ENCODE measurements at places on chromosomes 7 and 10.

DNA sequence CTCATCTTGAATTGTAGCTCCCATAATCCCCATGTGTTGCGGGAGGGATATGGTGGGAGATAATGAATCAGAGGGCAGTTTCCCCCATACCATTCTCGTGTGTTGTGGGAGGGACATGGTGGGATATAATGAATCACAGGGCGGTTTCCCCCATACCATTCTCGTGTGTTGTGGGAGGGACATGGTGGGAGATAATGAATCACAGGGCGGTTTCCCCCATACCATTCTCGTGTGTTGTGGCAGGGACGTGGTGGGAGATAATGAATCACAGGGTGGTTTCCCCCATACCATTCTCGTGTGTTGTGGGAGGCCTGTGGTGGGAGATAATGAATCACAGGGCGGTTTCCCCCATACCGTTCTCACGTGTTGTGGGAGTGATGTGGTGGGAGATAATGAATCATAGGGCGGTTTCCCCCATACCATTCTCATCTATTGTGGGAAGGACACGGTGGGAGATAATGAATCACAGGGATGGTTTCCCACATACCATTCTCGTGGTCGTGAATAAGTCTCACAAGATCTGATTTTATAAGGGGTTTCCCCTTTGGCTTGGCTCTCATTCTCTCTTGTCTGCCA is 271.0 kb downstream of the MAD1L1 start:
- no peak for DNase-seq

DNA sequence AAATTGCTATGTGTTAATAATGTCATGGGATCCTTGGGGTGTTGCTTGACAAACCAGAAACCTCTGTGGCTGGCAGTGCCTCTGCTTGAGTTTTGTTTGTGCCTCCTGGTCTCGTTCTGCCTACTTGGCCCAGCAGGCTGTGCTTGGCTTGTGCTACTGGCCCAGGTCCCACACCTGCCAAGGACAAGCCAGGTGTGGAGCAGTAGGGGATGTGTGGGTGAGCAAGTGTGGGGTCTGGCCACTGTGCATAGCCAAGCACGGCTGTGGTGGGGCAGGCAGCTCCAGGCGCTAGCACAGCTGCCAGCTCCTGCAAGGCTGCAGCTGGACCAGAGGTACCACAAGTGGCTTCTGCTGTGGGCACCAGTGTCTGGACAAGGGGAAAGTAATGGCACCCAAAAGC is 149.6 kb upstream of the HGF start:
- no peak for DNase-seq

GRCh38 chr7:38294926-38295325 is 21.5 kb upstream of the TARP start:
- DNase-seq = no peak

GRCh38 chr10:97059006-97059871 is 126.5 kb downstream of the SLIT1 start:
- peak; percentile 79 for DNase-seq

GRCh38 chr7:157267956-157268355 is 68.8 kb upstream of the DNAJB6 start:
- no peak for DNase-seq

GRCh38 chr10:33382216-33382600 is 47.7 kb upstream of the NRP1 start:
- no peak for DNase-seq

GRCh38 chr10:31830887-31831286 is 97.7 kb downstream of the ARHGAP12 start:
- no peak for DNase-seq

DNA sequence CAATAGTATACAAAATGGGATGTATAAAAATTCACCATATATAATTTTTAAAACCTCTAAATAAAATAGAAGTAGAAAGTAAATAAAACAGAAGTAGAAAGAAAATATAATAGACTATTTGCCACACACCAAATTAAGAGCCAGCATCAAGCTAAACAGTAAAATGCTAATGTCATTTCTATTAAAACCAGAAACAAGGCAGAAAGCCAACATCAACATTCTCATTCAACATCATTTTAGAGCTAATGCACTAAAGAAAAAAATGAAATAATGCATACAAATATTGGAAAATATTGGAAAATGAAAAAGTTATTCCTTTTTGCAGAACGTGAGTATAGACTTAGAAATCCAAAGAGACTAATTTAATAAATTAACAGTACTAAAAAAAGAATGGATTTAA is 23.4 kb upstream of the RELN start:
- no peak for DNase-seq

- no peak for DNase-seq
These were observed 46.7 kb downstream of the PKD1L1 start for GRCh38 chr7:47901542-47901941.

- DNase-seq = no peak
These were observed 163.3 kb downstream of the USP6NL start for GRCh38 chr10:11448190-11448544.

- no peak for DNase-seq
These were observed 19.1 kb downstream of the CTBP2 start for GRCh38 chr10:125141150-125141859.

- peak; percentile 61 for DNase-seq
These were observed 307.3 kb downstream of the CAMK1D start for GRCh38 chr10:12656518-12657142.

GRCh38 chr7:81427461-81427860 is 342.4 kb downstream of the HGF start:
- no peak for DNase-seq

DNA sequence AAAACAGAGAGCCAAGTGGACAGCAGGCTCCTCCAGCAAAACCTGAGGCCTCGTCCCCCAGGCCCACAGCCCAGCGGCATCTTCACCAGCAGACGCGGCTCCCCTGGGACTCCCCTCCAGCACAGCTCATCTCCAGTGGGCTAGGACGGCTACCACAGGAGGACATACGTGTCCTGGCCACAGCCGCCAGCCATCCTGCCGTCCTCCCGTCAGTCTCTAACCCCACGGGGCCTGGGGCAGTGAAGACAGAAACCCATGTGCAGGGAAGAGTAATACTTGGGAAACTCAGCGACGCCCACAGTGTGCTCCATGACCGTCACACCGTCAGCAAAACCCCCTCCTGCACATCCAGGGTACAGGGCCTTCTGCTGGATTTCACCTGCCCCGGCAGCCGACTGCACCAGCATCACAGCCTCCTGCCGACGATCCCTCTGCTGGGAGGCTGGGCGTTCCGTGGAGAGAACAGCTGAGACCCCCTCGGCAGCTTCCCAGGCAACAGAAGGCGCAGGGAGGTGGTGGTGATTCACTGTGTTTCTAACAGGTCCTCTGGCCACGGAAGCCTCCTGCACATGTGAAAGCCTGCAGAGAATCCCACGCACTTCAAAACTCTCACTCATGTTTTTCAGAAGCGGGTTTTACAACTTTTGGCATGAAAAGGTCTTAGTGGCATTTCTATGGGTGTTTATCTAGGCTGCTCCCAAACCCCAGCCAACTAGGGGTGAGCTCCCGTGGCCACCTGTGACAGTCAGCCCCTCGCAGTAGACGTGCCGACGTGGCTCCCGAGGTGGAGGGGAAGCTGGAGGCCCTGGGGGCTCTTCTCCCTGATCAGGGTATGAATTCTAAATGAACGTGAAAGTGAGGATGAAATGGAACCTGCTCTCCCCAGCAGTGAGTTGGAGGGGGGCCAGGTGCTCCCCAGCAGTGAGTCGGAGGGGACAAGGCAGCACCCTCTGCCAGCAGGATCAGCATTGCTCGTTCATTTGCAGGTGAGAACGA is 513.5 kb downstream of the PTPRN2 start:
- no peak for DNase-seq

DNA sequence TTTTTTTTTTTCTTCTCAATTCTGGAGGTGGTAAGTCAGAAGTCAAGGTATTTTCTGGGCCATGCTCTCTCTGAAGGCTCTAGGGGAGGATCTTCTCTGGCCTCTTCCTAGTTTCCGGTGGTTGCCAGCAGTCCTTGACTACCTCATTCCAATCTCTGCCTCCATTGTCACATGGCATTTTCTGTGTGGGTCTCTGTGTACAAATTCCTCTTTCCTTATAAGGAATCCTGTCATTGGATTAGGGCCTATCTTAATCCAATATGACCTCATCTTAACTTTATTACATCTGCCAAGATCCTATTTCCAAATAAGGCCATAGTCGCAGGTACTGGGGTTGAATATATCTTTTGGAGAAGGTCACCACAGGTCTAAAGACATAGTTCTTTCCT is 129.3 kb upstream of the PRR15 start:
- no peak for DNase-seq

- no peak for DNase-seq
These were observed 29.3 kb upstream of the RNF32 start for GRCh38 chr7:156611014-156612010.

Data from iPS-NIHi11 (cell line).